ENCODE measurements at places on chromosomes 5 and 9.
A peak's percentile ranks its signal among the peaks of the same experiment; 100 is the strongest.

DNA sequence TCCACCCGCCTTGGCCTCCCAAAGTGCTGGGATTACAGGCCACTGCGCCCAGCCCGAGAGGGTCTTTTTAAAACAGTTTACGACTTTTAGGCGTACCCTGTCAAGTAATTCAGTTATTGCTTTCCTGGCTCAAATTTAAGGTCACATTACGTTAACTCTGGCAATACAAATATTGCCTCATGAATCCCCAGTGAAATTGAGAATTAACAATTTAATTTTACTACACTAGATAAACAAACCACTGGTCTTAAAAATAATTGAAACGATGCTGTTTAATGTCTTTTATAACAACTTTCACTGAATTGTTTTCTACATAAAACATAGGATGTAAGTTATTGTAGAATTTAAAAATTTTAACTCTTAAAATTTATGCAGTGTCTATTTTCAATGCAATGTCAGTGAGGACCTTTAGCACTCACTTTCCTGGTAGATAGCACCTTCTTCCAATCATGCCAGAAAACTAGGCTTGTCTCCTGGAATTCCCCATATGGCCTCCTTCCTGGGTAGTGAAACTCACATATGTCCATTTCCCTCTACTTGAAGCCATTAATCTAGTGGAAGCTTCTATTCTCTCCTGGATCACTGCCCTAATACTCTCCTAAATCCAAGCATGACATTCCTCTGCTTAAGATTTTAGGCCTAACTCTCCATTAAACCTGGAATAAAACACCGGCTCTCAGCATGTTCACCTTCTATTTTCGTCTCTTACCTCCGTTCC, 13.5 kb downstream of the BASP1 start:
- DNase-seq: no peak

DNA sequence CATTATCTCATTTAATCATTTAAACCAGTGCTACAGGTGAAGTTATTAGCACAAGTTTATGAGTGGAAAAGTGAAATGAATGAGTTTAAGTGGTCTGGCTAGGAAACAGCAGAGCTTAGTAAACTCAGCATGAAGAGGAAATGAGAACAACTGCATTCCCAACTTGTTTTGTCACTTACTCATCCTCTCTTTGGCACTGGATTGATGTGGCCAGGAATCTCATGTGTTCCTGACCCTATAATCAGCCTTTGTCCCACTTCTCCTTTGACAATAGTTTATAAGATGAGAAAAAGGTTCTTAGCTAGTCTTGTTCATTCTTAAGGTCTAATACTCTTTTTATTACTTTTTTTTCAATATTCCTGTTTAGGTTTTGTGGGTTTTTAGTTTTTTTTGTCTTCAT, 559.2 kb upstream of the TLE4 start:
- DNase-seq: no peak

DNA sequence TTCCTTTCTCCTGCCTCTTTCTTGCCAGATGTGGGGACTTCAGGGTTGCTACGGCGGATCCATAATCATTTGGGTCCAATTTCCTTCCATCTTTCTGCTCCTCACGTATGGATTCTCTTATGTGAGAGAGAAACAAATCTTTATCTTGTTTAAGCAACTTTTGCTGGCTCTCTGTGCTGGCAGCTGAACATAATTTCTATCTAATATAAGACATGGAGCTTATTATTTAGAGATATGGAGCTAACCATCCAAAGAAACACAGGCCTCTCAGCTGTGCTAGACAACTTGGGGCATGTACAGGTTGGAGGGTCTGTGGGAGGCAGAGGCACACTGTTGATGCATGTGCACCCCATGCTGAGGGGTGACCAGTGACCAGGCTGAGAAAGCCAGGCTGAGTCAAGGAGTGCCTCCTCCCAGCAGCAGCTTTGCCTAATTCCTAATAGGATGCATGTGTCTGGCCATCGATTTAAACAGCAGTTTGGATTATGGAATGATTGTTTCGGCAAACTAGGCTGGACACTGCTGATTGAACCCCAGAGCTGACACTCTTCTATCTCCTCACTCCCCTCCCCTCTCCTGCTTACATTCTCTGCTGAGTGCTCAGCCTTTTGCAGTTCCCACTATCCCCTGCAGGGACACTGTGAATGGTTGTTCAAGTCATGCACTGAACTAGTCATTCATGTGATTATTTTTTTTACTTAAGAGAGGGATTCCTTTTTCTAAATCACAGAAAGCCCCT, 195.8 kb downstream of the ERCC6L2 start:
- no peak for DNase-seq

DNA sequence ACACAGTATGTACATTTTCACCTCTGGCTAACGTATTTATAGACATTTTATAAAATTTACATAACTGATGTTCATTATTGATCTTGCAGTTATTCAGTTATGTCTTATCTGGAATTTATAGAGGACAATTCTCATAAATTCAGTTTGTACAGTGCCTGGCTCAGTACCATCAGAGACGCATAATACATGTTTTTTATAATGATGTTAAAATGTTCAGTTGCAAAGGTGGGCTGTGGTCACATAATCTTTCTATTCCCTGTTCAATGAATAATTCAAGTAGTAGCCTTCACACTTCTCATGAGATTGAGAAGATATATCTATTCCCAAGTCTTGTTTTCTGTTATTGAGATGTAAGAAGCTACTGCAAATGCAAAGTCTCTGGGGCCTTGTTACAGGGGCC, 393.1 kb upstream of the ARRDC3 start:
- no peak for DNase-seq

DNA sequence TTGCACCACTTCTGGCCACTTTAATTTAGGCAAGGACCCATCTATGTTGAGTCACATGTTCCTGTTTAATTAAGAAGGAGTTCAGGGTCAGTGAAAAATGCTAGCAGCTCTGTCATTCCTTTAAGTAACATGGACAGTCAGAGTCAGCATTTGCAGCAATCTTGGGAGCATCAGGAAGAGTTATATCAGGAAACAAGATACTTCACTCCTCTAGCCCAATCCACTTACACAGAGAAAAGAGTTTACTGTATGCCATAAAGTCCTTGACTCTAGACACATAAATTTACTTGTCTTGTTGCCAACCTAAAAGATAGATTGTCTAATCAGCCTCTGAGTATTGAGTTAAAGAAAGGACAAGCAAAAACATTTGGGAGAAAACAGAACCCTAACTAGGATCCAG, 266.7 kb downstream of the PJA2 start:
- no peak for DNase-seq

DNA sequence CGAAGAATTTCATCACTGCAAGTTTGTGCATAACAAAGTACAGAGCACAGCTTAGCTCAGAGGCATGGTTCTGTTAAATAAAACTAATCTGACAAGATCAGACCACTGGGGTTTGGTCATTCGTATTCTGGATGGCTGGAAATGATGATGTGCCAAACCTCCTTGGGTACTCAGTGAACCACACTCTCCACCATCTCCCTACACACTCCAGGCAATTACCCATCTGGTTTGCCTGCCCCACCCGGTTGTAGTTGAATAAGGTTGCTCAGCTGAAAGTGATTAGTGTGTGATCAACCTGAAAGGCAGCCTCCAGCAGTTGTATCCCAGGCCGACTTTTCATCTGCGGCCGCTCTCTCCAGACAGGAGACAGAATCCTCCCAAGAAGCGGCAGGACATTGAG, 371.4 kb downstream of the TLE1 start:
- DNase-seq: no peak

DNA sequence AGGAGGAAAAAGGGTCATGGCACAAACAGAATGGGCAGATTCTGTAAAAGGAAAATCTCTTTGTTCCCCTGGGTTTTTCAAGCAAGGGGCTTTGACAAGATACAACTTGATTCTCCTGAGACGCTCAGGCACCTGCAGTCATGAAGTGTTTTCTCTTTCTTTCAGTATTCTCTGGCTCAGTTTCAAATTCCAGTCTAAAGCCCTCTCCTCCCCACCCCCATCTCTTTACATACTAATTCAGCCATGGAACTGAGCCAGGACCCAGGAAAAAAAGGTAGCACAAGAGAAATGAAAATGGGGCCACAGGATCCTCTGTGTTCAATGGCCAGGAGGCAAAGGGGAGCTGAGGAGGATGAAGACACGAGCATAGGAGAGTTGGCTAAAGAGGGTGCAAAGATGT, 408.4 kb downstream of the SPOCK1 start:
- DNase-seq: peak; percentile 85

DNA sequence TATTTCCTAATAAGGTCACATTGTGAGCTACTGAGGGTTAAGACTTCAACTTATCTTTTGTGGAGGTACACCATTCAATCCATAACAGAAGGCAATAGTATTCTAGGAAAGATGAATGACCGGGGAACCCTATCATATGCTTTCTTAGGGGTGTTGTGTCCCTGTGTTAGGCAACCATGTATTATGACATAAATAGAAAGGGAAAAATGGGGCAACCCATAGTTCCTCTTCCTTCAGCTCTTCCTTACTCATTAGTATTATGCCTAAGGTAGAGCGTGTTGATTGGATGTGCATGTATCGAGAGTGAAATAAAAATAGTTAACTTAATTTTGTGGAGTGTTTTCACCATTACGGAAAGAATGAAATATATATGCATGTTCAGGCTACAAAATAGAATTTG, 6.0 kb upstream of the CCNJL start:
- DNase-seq: no peak

DNA sequence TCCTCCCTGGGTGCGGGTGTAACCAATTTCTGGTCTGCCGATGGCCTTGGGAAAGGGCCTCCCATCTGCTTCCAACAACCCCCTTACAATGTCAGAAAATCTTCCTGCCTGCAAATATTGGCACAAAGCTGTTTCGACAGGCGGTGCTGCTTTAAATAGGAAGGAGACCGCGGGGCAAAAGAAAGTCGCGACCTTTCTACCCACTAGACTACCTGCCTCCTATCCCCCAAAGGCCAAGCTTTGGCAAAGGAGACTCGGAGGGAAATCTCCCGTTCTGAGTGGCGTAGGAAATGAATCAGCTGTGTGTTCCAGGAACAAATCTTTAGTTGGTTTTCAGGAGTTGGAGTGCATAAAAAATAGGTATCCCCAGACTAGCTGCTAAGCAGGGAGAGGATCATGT, 36.8 kb upstream of the NFIB start:
- no peak for DNase-seq

DNA sequence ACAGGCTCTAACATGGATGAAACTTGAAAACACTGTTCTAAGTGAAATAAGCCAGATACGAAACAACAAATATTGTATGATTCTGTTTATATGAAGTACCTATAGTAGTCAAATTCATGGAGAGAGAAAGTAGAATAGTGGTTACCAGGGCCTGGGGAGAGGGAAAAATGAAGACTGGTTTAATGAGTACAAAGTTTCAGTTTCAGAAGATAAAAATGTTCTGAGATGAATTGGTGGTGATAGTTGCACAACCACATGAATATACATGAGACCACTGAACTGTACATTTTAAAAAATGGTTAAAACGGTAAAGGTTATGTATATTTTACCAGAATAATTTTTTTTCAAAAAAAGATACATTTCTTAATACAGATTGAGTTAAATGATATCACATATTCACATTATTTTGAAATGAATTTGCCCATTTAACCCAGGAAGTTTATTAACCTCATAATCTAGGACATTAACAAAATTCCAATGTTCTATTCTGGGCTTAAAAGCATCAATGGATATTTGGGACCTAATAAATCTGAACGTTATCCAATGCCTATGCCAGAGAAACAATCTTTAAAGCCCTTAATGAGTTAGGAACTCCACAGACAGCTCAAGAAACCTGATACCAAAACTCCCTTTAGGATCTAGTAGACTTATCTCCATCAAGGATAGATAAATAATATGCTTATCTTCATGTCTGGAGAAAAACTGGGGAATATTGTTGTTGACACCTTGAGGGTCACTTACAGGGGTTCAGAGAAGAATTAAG, 521.3 kb downstream of the EFNA5 start:
- DNase-seq: no peak

GRCh38 chr9:112331674-112331952, 1.8 kb downstream of the PTBP3 start:
- no peak for DNase-seq

GRCh38 chr9:91842358-91843049, 107.5 kb downstream of the ROR2 start:
- DNase-seq: peak; percentile 18

- DNase-seq: no peak
These were observed 35.4 kb upstream of the RICTOR start for GRCh38 chr5:39109606-39110005.

- DNase-seq: no peak
These were observed 54.5 kb downstream of the AK8 start for GRCh38 chr9:132823370-132824145.

All from NCI-H1105 treated with DMSO at 0.1 percent for 48 hours (cell line).